ENCODE measurements at places on chromosomes 13 and 19.

DNA sequence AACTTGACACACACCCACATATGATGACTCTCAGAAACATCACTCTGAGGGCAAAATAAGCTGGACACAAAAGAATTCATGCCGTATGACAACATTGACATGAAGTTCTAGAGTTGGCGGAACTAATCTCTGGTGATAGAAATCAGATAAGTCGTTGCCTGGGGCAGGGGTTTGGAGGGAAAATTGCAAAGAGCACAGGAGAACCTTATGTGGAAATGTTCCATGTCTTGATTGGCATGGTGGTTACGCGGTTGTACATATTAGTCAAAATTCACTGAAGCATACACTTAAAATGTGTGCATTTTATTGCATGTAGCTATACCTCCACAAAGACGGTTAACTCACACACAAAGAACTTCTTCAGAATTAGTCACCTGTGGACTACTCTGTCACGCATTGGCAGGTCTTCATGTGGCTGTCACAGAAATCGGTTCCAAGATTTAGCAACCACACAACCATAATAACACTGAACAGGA, 137.8 kb upstream of the GJB6 start:
- no peak for DNase-seq

- DNase-seq = no peak
Measured at GRCh38 chr19:2774953-2775555, 8.0 kb downstream of the SGTA start.

GRCh38 chr19:48325265-48325910, at the start of gene EMP3:
Gene EMP3, plus strand, starts transcription at chr19:48325552. Its CDS starts 1,293 bp downstream, at chr19:48326845.
- DNase-seq = no peak

GRCh38 chr13:40666933-40667621, 636 bp upstream of the FOXO1 start:
- no peak for DNase-seq

DNA sequence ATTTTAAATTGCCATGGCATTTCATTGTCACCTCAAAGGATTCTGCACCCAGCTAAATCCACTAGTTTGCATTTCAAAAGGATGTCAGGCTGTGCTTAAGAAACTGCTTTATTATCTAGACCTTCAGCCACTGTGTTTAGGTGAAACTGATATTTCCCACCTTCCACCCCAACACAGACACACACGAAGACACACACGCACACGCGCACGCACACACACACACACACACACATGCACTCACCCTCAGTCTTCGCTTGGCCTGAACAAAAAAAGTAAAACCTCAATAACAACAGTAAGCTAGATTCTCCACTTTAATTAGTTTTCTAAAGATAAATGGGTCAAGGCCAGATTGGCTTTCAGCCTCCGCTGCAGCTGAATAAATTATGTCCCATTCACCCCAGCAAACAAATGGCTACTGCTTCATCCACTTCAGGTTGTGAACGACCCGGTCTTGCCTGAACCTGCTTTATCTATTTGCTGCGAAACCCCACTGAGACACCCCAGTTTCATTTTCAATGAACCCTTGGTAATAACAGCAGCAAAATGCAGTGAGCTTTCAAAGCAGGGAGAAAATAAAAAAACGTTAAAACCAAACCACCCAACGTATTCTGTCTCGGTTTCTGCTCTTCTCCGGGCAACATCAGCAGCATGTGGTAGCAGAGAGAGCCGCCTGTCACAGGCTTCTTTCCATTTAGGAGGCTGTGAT, 166.8 kb downstream of the DCT start:
- no peak for DNase-seq

DNA sequence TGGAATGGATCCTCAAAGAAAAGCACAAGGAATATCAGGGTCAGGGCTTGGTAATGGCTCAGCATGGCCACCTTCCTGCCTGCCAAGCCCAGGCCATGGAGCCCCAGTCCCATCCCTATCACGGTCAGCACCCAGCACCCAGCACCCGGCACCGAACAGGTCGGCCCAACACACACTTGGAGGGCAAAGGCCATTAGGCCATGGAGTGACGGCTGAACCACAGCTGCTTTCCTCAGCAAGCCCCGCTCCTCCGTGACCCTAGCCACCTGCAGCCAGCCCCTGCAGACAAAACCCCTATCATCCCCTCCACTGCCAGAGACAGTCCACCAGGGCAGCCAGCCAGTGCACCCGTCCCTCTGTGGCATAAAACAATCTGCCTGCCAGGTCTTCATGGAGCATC, 20.6 kb downstream of the PEPD start:
- no peak for DNase-seq

DNA sequence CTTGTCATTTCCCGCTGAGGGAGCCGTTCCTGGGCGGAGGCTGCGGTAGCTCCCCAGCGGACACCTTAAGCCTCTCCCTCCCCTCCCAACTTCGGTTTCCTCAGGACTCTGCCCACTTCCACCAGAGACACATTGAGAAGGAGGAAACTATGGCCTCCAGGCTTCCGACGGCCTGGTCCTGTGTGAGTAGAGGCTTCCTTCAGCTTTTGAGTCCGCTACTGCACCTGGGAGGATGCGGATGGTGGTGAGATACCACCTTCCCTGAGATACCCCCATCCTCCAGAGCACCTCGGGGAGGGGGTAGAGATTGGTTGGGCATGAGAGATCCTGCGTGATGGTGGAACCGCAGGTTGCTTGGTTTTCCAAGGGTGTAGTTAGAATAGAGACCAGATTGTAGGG, 955 bp downstream of the ZNF274 start:
- DNase-seq = no peak

DNA sequence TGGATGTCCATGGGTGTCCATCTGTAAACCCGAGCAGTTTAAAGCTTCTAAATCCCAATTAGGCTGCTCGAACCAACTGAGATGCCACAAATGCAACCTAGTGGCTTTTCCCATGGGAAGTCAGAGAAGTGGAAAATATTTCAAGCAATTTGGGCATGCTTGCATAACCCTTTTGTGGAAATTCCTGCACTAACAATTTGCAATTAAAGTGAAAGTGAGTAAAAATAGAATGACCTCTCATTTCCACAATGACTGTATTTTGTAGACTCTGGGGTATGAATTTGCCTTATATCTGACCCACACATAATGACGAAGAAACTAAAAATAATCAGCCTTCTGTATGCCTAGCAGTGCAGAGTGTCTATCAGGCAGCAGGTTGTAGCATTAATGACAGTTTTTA, 91.8 kb upstream of the TSC22D1 start:
- no peak for DNase-seq

- no peak for DNase-seq
Measured at GRCh38 chr13:39269004-39269403, 230.7 kb downstream of the NHLRC3 start.
